CD8-positive, alpha-beta memory T cell (primary cell): ENCODE measurements at places on chromosomes 6 and 20. TPM values are rescaled to one million over a fixed set of nuclear protein-coding genes. Genes with fewer than 3 reads are reported as not detected.

The BMP6 gene
- not detected for polyA plus RNA-seq

The TSPO2 gene
- polyA plus RNA-seq, result not detected

The ARMC2 gene
- polyA plus RNA-seq, result 6.1 TPM

The PNPLA1 gene
- not detected for polyA plus RNA-seq

The NHLRC1 gene
- polyA plus RNA-seq, result 0.81 TPM

The HNF4A gene
- polyA plus RNA-seq, result not detected
